RWPE1 (cell line): ENCODE measurements at places on chromosomes 4 and X.

- no peak for DNase-seq
Measured at GRCh38 chr4:4356106-4357041, 30.5 kb upstream of the NSG1 start.

- DNase-seq, result peak; percentile 20
Measured at GRCh38 chrX:107851215-107851614, 25.5 kb downstream of the MID2 start.

DNA sequence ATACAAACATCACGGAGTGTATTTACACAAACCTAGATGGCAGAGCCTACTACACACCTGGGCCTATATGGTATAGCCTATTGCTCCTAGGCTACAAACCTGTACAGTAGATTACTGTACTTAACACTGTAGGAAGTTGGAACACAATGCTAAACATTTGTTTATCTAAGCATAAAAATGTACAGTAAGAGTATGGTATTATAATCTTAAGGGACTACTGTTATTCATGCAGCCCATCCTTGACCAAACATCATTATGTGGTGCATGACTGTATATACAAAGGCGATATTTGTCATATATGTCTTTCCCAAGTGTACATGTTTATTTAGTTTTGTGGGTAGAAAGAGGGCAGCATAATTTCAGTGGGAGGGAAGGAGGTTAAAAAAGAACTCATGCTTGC lies 177.7 kb upstream of the FSTL5 start:
- no peak for DNase-seq

GRCh38 chrX:130637591-130637990 lies 235.8 kb downstream of the RBMX2 start:
- no peak for DNase-seq

DNA sequence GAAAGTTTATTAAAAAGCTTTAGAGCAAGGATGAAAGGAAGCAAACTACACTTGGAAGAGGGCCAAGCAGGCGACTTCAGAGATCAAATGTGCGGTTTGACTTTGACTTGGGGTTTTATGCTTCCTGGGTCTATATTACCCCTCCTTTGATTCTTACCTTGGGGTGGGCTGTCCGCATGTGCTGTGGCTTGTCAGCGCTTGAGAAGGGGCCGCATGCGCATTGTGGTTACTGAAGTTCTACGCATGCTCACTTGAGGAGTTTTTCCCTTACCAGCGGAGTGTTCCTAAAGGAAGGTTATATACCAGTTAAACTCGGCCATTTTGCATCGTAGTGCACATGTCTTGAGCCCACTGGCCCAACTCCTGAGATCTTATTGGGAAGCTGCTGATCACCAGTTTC lies 9.9 kb downstream of the ZNF157 start:
- DNase-seq, result no peak

DNA sequence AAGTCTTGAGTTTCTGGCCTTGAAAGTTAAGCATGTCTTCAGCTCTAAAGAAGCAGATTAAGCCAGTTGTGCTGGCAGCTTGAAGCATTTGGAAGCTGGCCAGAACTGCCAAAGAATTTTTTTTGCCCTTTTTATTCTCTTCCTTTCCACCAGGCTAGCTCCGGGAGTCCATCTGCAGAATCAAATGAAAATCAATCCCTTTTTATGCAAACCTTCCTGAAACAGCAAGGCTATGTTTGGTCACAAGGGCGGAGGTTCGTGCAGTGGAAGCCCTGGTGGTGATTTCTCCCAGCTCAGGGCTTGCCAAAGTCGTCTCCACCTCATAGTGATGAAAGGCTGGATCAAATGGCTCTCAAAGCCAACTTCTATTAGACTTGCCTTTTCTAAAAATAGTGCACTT lies 21.6 kb upstream of the C4orf54 start:
- no peak for DNase-seq

GRCh38 chr4:133320576-133321170 lies 171.6 kb downstream of the PCDH10 start:
- peak; percentile 21 for DNase-seq

DNA sequence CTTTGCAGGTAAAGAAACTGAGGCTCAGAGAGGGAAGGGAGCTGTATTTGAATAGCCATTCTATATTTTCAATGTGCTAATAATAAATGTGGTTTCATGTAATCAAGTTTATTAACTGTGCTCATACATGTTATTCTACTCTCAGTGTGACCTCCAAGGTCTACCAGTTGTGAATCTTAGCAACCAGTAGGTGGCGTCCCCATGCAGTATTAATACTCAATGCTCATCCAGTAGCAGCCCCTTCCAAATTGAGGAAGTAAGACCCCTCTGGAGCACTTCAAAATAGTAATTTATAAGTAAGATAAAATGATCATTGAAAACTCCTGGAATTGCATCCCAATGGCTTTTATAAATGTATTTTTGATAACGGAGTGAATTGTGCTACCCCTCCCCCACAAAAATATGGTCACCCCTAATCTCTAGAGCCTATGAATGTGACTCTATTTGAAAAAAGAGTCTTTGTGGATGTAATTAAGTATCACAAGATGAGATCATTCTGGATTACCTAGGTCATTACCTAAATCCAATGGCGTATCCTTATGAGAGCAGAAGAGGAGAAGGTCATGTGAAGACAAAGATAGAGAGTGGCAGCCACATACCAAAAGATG lies 20.4 kb upstream of the SEPSECS start:
- DNase-seq, result peak; percentile 28

DNA sequence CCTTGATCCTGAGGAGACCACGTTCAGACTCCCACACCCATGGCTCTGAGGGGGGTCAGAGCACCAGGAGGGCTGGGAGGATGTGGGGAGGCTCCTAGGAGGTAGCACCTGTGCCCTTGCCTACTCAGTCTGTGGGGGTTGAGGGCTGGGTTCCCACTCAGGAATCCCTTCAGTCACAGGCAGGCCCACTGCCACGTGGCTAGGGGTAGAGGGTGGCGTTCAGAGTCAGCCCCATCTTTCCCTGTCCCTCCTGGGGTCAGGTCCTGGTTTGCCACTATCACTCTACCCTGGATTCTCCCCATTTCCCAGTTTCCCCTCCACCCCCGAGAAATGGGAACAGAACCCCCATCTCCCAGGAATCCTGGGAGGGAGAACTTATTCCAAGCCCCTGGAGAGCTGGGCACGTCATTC lies 111.3 kb downstream of the PSAPL1 start:
- no peak for DNase-seq

DNA sequence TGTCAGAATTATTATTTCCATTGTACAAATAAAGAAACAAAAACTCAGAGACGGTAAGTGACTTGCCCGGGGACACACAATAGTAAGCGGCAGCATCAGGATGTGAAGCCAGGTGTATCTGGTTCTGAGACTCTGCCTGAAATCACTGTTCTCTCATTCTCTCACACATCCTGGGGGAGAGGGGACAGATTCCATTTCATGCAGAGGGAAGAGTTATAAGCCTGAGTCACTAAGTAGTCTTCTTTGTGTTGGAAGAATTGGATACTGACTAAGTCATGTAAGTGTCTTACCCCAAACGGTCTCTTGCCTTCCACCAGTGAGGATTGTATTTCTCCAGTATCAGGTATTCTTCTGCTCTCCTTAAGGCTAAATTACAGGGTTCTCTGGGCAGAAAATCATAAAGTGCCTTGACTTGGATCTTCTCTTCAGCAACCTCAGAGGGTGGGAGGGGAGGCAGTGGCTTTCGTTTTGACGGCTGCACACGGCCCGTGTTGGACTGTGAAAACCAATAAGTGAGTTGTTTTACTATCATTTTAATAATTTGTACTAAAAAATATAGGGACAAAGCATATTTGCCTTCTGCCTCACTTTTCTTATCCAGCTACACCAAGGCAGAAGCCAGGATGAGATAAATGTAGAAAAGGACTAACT lies 21.9 kb downstream of the TXK start:
- DNase-seq, result peak; percentile 16

- no peak for DNase-seq
Measured at GRCh38 chr4:101942891-101943290, 152.4 kb downstream of the BANK1 start.

GRCh38 chrX:10110984-10111363 lies 45.8 kb upstream of the CLCN4 start:
- no peak for DNase-seq

DNA sequence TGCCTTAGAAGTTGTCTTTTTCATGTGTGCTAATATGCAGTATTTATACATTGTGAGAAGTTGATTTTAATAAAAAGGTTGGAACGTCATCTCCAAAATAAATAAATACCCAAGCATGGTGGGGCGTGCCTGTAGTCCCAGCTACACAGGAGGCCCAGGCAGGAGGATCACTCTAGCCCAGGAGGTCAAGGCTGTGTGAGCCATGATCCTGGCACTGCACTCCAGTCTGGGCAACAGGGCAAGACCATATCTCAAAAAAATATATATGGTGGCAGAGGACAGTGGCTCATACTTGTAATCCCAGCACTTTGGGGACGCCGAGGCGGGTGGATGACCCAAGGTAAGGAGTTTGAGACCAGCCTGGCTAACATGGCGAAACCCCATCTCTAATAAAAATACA lies 6.4 kb downstream of the SLBP start:
- DNase-seq, result no peak

- DNase-seq, result peak; percentile 27
Measured at GRCh38 chr4:47490550-47490949, 5.5 kb downstream of the ATP10D start.

DNA sequence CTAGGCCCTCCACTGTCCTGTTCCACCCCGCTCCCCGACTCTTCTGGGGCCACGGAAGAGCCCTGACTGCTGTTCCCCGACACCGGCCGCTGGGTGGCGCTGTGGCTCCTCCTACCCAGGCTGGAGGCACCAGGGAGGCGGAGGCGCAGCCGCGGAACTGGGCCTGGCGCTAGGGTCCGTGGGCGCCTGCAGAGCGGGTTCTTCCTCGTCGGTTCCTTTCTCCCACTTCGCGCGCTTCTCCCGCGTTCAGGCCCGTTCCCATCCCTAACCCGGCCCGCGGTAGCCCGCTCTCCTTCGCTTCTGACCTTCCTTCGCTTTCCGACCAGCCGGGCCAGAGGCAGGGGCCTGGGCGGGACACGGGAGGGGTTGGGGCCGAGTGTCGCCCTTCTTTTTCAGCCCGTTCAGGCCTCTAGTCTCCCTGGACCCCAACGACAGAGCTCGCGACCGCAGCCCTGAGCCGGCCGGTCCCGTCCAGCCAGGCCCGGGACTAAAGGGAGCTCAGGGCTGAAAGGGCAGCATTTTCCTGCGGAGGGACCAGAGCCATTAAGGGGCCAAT lies 34.3 kb downstream of the NALF2 start:
- peak; percentile 35 for DNase-seq

DNA sequence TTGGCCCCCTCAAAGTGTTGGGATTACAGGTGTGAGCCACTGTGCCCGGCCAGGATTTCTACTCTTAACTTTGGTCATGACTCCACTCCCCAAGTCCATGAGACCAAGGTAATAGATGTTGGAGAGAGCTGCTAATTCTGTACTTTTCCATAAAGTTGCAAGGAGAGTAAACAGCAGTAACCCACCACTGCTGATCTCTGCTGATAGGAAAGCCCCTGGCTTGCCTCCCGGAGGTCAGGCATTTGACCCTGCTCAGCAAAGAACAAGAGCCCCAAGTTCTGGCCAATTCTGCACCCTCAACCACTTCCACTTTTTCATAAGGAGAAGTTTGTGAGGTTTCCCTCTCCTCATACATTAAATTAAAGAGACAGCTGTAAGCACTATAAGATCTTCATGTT lies 143.0 kb downstream of the RASL11B start:
- no peak for DNase-seq

- no peak for DNase-seq
Measured at GRCh38 chr4:153348006-153348405, 3.5 kb downstream of the MND1 start.

DNA sequence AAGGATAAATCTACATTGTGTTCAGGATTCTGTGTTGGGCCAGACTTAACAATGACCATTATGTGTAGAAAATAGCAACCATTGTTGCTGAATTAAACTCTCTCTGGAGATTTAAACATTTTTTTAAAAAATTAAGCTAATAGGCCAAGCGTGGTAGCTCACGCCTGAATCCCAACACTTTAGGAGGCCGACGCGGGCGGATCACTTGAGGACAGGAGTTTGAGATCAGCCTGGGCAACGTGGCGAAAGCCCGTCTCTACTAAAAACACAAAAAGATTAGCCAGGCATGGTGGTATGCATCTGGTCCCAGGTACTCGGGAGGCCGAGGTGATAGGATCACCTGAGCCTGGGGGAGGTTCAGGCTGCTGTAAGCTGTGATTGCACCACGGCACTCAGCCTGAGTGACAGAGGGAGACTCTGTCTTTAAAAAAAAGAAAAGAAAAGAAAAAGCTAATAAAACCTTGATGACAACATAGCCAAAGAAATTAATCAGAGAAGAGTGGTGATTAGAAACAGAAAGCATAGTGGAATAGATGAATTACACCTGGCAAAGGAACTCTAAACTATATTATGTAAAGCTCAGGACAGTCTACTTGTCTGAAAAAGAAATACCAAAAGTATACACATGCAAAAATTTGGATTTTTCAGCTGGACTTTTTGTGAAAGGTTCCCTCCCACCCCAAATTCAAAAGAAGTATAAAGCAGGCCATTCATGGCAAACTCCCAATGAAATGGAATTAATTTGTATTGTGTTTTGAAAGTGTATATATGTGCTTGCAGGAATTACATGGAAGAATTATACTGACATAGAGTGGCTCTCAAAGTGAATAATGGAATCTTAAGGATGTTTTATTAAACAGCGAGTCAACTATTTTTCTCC lies 21.9 kb downstream of the PLS3 start:
- DNase-seq, result no peak

DNA sequence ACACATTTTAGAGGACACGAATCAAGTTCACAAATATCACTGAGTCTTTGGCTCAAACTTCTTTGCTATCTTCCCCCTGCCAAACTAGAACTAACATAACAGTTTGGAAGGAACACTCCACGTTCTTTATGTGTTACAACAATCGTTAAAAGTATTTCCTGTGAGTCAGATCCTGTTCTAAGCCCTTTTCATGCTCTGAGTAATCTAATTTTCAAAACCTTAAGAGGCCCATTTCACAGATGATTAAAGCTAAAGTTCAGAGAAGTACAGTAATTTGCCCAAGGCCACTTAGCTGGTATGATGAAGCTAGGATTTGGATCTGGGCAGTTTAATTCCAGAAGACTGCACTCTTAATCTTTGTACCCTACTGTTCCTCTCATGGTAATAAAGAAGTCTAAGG lies 854.4 kb upstream of the INTU start:
- DNase-seq, result peak; percentile 54

DNA sequence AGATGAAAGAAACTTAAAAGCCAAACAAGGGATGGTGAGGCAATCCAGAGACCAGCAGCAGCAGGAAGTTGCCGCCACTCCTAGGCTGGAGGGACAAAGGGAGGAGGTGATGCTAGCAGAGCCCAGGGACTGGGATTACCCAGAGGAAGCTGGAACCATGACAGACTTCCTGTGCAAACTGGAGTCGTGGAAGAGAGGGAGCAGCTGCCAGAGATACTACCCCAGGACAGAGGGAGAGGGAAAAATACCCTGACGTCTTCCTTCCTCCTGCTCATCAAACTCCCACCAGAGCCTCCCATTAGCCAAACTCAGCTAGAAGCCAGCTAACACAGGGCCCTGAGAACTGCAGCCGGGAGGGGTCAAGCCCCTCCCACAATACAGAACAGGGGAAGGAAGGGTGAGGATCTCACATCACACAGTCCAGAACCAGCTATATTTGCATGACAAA lies 101.2 kb upstream of the KLF3 start:
- DNase-seq, result peak; percentile 18
